ENCODE measurements at places on chromosomes 16 and 17.

GRCh38 chr17:40542558-40543411 is 22.5 kb downstream of the CCR7 start:
- no peak for DNase-seq

DNA sequence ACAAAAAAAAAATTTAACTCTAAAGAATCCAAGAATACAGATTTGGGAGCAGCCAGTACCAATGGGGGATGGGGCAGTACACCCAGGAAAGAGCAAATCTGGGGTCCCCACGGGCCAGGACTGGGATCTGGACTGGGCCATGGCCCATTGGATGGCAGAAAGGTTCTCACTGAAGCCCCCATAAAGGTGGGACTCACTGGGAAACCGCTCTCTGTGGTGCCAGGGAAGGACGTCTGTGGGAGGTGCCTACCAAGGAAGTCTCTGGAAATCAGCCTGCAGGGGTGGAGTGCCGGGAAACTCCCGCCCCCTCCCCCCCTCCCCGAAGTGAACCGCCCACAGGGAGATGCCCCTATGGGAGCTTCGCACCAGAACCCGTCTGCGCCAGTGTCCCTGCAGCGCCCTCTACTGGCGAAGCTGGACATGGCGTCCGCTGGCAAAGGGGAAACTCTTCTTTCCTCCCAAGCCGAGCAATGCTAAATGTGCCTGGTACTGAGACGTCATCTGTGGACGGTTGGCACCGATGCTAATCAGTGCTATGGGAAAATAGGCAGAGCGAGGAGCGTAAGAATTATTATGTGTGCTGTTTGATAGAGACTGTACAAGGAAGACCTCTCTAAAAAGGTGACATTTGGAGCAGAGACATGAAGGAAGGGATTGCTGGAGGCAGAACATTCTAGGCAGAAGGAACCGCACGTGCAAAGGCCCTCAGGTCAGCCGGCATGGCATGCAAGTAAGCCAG is 671.1 kb downstream of the WWOX start:
- DNase-seq: peak; percentile 62

GRCh38 chr17:42692489-42692888 is 10.2 kb downstream of the CNTNAP1 start:
- no peak for DNase-seq

DNA sequence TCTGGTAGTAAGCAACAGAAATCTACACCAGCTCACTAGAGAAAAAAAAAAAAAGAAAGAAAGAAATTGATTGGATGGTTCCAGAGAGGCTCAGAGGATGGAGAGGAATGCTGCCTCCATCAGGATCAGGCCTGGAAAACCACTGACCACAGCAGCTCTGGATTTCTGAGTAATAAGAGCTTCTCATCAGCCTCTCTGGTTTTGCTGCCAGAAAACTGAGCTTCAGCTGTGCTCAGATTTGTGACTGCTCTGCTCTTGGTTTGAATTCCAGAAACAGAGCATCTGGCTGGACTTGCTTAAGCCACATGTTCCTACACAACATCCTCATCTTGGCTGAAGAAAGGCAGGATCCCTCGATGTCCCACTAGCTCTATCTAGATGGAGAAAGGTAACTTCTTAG is 25.9 kb downstream of the IRX6 start:
- no peak for DNase-seq

GRCh38 chr16:86065711-86066110 is 166.7 kb downstream of the IRF8 start:
- DNase-seq: no peak

GRCh38 chr16:68873635-68874471 is 30.5 kb downstream of the TANGO6 start:
- no peak for DNase-seq

DNA sequence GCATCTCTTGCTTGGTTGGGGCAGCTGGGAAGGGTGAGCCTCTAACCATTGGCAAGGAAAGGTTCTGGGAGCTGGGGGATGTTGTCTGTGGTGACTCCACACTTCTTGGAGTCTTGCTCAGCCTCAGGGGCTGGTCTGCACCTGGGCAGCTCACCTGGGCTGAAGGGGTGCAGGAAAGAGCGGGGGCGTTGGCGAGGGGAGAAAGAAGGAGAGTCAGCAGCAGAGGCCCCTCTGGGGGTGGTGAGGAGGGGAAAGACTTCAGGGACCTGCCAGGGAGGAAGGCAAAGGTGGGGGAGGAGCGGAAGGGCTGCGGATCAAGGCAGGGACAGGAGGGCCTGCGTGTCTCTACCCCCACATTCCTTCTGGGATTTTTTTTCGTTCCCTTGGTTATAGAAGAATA is 47.7 kb downstream of the CCDC42 start:
- no peak for DNase-seq

GRCh38 chr17:82807101-82807500 is 32.7 kb downstream of the ZNF750 start:
- DNase-seq: no peak

GRCh38 chr16:66662445-66663194 is 33.9 kb downstream of the CMTM4 start:
- no peak for DNase-seq

- no peak for DNase-seq
Observed at GRCh38 chr17:18321309-18321708, 6.2 kb downstream of the SMCR8 start.

Data from NCI-H1048 (cell line).